Activated T-cell treated with anti-CD3 and anti-CD28 coated beads for 24 hours (primary cell): ENCODE measurements at places on chromosomes 6 and 20.

DNA sequence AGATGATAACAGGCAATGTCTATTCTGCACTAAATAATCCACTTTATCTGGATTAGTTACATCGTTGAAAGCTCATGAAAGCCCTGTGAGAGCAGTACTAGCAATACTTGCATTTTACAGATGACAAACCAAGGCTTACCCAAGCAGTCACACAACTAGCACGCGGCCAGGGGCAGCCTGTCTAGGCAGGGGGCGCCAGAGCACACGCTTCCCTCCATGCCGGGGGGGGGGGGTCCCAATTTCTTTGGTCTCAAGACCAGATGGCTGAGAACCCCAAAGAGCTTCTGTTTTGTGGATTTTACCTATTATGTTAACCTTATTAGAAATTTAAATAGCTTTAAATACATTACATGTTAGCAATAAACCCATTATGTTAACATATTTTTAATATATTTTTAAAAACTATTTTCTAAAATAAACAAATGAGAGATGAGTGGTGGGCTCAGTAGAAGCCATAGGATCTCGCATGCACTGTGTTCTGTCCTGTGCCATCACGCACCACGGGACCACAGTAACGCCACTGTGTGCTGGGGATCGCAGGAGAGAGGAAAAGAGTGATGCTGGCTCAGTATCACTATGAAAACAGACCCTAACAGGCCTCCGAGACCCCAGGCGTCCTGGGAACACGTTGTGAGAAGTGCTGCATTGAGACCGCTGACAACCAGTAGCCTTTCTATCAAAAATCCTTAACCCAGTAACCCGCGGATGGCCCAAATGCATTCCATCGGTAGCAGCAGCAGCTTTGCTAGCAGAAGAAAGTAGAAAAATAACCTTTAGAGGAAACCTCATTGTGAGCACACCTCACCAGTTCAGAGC is 5.3 kb upstream of the PRR18 start:
- no peak for DNase-seq

- DNase-seq = no peak
Measured at GRCh38 chr6:5379647-5380242, 118.4 kb downstream of the FARS2 start.

DNA sequence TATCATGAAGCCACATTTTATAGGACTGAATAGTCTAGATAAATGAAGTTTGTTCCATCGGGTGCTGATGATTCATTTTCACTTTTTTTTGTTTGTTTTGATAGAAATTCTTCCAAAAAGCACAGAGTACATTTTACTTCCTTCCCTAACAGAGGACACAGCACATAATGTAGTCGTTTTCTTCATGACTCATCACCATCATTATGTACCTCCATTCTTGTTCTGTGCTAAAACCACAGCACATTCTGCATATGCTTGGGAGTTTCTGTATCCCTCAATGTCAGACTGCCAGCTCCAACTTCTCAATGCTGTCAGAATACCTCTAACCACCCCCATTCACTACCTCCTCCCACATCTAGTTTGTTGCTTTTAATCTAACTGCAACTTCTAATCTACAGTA is 1004.9 kb upstream of the ADGRB3 start:
- DNase-seq = no peak

- no peak for DNase-seq
Measured at GRCh38 chr6:113122060-113122459, 735.1 kb upstream of the MARCKS start.

DNA sequence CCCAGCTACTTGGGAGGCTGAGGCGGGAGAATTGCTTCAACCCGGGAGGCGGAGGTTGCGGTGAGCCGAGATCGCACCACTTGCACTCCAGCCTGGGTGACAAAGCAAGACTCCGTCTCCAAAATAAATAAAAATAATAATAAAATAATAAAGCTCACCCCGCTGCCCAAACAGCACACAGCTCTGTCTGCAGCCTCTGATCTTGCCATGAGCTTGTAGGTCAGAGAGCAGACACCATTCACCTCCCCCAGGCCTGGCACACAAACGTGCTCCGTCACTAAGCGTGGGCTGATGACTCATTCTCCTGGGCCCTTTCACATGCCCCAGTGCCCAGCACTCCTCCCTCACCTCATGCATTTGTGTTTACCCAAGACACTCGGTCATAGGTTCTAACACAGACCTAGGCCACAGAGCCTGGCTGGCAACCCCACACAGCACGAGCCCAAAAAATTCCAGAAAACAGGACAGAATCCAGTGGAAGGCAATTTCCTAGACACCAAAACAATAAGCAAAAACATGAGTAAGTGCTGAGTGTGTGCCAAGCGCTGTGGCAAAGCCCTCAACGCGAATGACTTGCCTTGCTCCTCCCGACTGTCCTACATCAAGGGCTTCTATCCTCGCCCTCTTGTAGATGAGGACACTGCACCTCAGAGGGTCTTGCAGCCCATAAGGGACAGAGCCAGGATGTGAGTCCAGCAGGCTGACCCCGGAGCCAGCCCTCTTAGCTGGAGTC is 18.0 kb downstream of the ATP9A start:
- DNase-seq = no peak

- no peak for DNase-seq
Measured at GRCh38 chr20:42024653-42025052, 406.5 kb upstream of the CHD6 start.

GRCh38 chr6:74087899-74088298 is 391.9 kb downstream of the CD109 start:
- no peak for DNase-seq

- no peak for DNase-seq
Measured at GRCh38 chr6:36099869-36100483, 30.3 kb upstream of the MAPK13 start.

DNA sequence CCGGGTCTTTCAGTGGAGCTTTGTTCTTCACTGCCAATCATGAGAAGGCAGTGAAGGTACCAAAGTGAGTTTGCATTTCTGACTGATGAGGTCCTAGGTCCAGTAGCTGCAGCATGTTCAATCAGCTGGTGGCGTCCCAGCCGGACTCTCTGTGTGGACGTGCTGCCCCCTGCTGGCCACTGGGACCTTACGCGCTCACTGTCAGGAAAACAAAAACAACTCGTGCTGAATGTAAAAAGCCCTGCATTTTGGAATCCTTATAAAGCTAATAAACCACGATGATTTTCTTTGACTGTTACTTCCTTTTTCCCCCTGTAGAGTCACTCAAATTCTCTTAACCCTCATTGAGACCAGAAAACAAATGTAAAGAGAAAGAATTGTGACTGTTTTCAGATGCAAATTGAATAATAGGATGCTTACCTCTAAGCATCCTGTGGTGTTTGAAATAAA is 4.9 kb upstream of the CD24 start:
- DNase-seq = peak; percentile 67

DNA sequence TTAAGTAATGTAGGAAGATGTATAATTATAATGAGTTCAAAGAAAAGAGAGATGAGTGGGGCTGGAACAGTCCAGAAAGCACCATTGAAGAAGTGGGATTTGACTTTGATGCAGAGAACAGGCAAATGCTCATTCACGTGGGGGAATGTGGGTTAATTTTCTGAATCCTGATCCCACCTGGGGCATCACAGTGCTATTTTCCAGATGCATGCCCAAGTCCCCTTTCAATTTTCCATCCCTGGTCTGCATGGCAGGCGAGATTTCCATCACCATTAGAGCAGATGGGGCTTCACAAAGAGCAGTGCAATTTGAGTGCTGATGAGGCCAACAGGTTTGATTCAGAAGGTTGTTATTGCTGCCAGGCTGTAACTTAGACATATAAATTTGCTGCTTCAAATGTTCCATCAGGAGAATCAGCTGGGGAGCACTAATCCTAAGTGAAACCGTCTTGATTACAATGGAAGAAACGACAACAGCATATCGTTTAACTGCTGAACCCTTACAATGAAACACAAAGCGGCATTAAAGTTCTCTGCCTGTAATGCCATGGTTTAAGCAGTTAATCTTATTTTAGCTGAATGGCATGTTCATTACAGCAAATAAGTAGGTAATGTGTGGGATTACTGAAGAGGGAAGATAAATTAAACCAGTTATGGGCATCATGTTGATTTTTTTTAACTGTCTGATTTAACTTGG is 45.2 kb downstream of the OSTM1 start:
- DNase-seq = no peak

DNA sequence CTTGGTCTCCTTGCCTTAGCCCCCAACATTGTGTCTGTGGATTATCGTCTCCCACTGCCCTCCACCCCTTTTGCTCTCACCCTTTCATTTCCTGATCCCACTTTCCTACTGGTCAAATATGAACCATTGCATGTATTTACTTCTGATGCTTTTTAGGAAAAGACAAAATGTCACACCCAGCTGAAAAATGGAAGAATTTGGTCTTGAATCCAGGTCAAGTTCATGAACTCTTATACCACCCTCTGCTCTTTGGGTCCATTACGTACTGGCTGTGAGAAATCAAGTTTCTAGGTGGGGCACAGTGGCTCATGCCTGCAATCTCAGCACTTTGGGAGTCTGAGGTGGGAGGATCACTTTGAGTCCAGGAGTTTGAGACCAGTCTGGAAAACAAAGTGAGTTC is 15.8 kb upstream of the KIF3B start:
- no peak for DNase-seq

GRCh38 chr6:163166507-163166906 is 248.0 kb upstream of the QKI start:
- no peak for DNase-seq

GRCh38 chr6:170063431-170063830 is 227.4 kb downstream of the DLL1 start:
- no peak for DNase-seq

DNA sequence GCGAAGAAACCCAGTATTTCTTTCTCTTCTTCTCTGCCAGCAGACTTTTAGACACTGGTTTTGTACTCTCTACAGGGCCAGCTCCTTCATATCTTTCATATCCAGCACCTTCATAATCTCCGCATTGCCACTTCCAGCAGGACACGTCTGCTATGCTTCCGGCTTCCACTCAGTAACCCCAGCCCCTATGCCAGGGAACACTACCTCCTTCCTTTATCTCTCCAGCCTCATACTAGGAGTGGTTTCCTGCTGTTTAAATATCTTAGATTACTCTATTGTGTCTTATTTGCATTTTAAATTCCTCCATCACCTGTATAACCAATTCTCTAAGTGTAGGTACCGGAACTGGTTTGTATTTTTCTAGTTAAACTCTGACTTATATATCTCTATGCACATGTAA is 667.8 kb upstream of the ID4 start:
- DNase-seq = no peak

DNA sequence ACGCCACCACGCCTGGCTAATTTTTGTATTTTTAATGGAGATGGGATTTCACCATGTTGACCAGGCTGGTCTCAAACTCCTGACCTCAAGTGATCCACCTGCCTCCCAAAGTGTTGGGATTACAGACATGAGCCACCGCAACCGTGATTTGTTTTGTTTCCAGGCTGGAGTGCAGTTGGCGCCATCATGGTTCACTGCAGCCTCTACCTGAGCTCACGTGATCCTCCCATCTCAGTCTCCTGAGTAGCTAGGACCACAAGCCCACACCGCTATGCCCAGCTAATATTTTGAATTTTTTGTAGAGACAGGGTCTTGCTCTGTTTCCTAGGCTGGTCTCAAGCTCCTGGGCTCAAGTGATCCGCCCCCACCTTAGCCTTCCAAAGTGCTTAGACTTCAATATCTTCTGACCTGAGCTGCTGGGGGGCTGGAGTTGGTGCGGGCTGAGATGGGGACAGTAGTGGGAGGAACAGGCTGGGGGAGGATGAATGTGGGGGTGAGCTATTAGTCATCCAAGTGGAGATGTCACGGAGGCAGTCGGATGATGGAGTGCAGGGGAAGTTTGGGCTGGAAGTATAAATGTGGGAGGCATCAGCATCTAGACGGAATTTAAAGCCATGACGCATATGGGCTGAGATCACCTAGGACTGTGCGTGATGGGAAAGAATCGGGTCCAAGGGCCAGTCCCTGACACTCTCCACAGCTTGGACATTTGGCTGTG is 23.1 kb upstream of the ZMYND8 start:
- DNase-seq = no peak

GRCh38 chr20:416950-417800 is 9.1 kb downstream of the RBCK1 start:
- no peak for DNase-seq

DNA sequence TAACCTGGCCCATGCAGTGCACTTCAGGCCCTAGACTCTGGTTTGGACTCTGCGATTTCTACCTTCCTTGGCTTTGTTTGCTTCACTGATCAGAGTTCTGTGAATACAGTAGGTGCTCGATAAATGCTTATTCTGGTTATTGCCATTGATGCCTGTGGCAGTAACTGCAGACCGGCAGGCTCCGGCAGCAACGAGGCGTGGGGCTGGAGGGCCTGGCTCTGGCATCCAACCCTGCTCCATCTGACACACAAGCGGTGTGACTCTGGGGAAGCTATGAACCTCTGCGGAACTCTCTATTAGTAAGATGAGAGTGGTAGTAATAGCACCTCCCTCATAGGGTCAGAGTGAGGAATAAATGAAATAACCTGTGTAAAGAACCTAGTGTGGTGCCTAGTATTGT is 66.1 kb downstream of the PLG start:
- DNase-seq = no peak

- no peak for DNase-seq
Measured at GRCh38 chr20:19658137-19658536, 99.9 kb upstream of the RIN2 start.

DNA sequence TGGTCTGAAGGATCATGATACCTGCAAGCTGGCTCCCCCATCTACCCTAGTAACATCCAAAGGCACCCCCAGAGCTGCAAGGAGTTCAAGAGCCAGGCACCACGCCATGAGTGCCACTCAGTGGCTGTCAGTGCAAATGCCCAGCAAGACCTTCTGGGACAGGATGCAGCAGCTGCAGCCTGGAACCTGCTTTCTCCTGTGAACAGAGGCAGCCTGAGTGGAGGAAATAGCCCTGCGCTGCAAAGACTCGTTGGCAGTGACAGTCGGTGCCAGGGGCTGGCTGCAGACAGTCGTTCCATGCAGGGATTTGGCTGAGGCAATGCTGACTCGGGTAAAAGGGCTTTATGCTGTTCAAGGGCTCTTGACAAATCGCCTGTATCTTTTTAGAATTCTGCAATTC is 15.7 kb upstream of the SSTR4 start:
- DNase-seq = no peak

GRCh38 chr6:42225419-42225818 is 7.8 kb upstream of the MRPS10 start:
- no peak for DNase-seq

- no peak for DNase-seq
Measured at GRCh38 chr6:160634706-160635105, 29.4 kb downstream of the LPA start.

- no peak for DNase-seq
Measured at GRCh38 chr20:32731882-32732266, 11.4 kb downstream of the COMMD7 start.

- DNase-seq = no peak
Measured at GRCh38 chr6:79512014-79512413, 25.2 kb downstream of the LCA5 start.

DNA sequence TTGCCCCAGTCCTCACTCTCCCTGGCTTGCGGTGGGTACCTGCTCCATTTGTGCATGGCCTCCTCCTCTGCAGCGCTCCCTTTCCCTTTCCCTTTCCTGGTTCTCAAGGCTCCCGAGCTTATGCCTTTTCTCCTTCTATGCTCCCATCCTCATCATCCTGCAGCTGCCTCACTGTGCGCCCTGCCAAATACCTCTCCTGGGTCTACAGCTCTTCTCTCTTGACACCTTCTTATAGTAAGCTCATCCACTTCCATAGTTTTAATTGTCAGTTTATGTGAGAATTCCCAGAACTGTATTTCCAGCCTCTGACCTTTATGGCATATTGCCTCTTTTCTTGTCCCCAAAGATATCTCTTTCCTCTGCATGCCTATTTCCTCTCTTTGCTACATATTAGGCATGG is 5.9 kb downstream of the ADGRF5 start:
- DNase-seq = no peak

- no peak for DNase-seq
Measured at GRCh38 chr20:48832405-48832730, 4.6 kb upstream of the PREX1 start.
